ENCODE measurements at places on chromosomes 1 and 21.

DNA sequence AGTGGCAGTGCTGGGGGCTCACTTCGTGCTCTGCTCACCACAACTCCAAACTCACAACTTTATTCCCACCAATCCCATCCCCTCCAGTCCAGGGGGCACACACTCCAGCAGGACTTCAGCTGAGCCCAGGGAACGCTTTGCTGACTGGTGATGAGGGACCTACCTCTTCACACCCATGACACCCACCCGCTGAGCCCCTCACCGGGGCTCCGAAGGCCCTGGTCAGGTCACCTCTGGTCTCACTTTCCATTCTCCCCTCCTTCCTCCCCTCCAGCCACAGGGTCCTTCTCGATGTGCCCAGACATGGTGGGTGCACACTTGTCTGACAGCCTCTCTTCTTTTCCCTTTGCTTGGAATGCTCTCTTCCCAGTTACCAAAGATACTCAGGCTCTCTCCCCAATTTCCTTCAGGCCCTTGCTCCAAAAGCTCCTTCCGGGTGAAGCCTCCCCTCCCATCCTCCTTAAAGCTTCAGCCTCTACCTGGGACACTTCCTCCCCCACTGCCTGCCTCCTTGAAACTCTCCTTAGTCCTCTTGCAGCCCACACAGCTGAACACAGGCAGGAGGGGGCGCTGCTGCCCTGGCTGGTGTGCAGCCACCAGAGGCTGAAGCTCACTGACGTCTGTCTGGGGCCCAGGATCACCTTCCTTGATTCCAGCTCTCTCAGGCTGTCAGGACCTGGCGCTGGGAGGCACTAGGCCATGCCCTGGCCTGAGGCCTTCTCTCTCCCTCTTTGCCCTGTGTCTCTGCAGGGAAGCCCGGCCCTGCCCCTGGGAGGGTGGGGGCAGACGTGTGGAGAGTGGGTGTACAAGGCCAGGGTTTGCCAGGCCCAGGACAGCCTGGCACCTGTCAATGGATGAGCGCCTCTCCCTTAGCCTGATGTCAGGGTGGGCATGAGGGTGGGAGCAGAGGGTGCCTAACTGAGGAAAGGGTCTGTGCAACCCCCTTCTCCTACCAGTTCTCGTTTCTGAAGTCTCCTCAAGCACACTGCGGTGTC, 1.6 kb downstream of the KCNE1 start:
- peak; percentile 92 for DNase-seq

- DNase-seq = no peak
Observed at GRCh38 chr1:49307457-49307856, 530.8 kb upstream of the BEND5 start.

DNA sequence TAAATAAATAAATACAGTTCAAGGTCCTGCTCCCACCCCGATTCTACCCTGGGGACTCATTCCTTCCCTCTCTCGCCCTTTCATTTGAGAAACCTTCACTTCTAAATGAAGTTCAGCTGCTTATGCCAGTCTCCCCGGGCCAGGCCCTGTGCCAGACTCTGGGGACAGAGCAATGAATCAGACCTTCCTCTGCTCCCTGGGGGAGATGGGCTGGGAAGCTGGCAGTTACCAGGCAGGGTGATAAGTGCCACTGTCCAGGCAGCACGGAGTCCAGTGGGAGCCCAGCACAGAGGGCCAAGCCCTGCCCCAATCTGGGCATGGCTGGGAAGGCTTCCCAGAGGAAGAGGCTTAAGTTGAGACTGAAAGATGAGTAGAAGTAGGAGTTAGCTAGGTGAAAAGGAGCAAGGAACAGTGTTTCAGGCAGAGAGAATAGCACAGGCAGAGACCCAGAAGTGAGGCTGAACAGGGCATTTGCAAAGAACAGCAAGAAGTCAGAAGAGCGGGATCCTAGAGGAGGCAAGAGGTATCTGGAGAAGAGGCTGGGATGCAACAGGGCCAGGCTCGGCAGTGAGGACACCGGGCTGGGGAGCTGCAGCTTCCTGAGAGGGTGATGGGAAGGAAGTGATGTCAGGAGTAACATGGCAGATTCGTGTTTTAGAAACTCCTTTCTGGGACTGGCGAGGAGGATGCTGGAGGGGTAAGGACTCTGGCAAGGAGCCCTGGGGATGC, 13.5 kb downstream of the KCNQ4 start:
- no peak for DNase-seq

DNA sequence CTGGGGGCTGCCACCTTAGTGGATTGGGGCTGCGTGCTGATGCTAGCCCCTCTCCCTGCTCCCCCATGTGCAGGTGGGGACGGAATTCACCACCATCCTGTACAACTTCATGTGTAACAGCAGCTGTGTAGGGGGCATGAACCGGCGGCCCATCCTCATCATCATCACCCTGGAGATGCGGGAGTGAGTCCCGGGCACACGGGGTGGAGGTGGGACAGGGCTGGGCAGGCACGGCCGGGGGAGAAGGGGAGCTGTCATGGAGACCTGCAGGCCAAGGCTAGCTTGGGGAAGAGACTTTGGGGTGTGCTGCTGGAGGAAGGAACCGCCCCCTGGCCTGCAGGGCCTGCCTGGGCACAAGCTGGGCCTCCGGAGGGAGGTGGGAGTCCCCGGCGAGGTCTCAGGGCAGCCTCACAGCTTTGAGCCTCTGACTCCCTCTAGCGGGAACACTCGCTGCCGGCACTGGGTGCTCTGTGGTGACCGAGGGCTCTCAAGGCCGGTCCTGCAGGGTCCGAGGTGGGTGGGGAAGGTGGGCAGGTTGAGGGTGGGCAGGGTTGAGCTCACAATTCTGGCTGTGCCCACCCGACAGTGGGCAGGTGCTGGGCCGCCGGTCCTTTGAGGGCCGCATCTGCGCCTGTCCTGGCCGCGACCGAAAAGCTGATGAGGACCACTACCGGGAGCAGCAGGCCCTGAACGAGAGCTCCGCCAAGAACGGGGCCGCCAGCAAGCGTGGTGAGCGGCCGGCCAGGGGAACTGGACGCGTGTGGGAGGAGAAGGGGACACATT, 25.0 kb upstream of the CCDC27 start:
- peak; percentile 10 for DNase-seq

- DNase-seq = no peak
Observed at GRCh38 chr1:38424677-38425076, 378.1 kb upstream of the POU3F1 start.

DNA sequence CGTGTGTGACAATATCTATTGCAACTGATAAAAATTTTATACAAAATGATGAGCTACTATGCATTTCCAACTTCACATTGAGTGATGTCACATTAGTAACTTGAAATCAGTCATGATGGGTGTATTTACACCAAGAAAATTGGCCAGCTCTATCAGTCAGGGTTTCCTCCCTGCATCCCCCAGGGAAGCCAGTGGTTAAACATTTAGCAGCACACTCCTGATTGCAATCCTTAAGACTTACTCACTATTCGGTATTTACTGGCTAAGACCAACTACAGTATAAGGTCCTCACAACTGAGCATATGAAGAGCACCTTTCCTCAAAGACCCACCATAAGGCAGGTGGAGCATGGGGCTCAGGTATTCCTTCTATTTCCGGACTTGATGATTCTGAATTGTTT, 41.3 kb upstream of the PTGFRN start:
- no peak for DNase-seq

DNA sequence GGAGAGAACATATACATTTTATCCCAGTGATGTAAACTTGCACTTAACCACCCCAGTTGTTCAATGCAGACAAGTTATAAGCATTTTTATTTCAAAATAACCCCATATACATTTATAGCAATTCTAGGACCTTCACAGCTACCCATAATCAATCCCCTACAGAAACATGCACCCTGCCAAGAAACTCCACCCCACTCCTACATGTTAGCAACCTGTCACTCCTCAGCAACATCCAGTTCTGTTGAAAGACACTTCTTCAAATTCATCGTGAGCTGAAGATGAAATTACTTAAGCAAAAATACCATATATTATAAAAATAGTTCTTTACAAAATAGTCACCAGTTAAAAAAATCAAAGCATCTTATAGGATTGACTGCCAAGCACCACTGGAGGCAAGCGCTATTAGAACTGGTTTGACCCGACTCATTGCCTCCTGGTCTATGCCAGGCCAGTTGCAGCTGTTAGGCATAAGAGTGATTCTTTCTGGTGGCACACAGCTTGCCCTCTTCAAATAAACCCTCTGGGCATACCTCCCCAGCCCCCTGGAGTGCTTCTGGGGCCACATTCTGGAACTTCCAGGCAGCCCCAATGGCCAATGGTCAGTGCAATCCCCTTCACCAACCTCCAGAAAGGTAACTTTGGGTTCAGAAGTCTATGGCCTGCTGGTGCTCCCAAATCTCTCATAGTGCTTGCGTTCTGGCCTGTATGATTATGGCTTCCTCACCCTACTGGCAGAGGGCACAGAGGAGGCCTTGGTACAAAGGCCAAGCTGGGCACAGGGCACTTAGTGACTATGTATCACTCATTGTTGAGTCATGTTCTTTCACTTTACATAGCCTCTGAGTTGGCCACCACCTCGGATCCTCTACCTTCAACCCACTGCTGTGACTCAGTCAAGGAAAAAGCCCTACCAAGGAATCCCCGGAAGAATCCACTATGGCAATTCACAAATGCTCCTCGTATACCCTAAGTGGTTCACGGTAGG, 72.2 kb upstream of the RALGPS2 start:
- no peak for DNase-seq

DNA sequence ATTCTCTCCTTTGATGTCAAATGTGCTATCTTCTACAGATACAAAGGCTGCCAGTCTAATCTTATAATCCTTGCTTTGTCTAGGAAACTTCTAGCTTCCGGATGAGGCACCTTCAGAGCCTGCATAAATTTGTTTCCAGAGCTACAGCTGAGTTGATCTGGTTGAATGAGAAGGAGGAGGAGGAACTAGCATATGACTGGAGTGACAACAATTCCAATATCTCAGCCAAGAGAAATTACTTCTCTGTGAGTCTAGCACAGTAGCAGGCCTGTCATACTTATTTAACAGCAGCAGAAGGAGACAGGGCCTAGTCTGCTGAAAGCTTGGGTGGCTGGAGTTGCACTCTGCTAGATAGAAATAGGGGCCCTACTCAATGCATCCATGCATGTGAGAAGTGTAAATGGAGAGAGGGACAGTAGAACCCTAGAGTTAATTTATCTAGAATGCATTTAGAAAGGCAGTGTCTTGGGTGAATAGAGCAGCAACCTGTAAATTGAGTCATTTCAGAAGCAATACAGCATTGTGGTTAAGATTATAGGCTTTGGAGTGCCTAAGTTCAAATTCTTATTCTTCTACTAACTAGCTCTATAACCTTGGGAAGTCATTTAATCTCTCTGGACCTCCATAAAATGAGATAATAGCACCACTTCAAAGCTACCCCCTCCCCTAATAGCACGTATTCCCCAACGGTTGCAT, 89.0 kb downstream of the MACF1 start:
- DNase-seq = no peak

GRCh38 chr1:68542586-68542985, 45.7 kb upstream of the DEPDC1 start:
- DNase-seq = no peak

- no peak for DNase-seq
Observed at GRCh38 chr1:96887501-96887900, 165.9 kb downstream of the PTBP2 start.

GRCh38 chr1:17258758-17259130, 9.8 kb downstream of the PADI3 start:
- no peak for DNase-seq

DNA sequence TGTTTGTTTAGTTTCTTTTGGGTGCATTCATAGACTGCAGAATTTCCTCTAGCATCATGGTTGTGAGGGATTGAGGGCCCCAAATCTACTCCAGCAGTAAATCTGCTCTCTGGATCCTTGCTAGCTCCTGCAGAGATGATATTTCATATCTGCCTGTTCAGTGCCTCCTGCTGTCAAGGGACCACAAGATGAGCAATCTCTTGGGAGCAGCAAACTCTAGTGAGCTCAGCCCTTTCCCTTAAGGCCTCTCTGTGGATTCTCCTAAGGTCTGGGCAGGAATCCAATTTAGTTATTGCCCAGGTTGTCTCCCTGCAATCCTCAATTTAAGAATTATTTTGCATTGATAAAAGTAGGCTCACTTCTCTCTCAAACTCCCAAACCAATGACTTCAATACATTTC, 76.9 kb downstream of the RGS18 start:
- no peak for DNase-seq

GRCh38 chr1:43358121-43358745, 548 bp upstream of the CDC20 start:
- peak; percentile 79 for DNase-seq

DNA sequence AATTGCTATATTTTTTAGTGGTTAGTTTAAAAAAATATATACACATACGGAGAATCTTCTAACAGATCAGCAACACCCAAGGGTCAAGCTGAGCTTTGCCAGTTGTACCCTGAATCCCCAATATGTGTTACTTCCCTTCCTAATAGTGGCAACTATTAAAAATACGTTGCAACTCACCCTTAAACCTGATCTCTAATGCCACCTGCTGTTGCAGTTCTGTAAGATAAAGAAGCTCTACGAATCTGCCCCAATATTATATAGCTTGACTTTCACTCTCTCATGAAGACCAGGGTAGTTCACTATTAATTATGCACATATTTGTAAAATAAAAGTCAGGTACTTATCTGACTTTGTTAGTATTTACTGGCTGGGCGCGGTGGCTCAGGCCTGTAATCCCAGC, 58.4 kb downstream of the ASH1L start:
- DNase-seq = peak; percentile 39

GRCh38 chr1:169047074-169047473, 59.4 kb upstream of the ATP1B1 start:
- DNase-seq = peak; percentile 56

GRCh38 chr1:230065571-230065970, 1.5 kb upstream of the GALNT2 start:
- DNase-seq = no peak

- no peak for DNase-seq
Observed at GRCh38 chr1:167532964-167533824, 14.9 kb upstream of the CD247 start.

DNA sequence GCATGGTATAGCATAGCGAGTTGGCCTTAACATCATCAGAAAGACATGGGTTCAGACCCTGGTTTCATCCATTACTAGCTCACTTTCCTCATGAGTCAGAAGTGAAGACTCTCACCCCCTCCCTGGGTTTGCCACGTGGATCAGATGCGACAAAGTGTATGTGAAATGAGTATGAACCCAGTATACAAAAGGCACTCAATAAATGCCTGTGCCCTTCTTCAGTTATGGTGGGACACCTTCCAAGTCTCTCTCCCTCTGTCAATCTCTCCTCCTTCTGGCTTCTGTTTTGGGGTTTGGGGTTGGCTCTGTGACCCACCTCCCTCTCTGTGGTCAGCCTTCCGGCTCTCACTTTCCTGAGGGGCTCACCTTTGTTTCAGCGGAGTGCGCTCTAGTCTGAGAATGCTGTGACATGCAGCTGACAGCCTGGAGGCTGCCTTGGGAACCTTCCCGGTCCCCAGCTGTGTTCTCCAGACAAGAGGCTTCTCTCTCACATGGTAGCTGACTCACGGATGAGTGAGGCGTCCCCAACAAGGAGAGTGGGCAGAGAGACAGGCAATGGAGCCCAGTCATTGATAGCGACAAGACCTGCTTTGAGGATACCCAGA, 155.0 kb upstream of the EDN2 start:
- DNase-seq = no peak

- DNase-seq = no peak
Observed at GRCh38 chr1:107940017-107940577, 24.9 kb downstream of the VAV3 start.

- DNase-seq = no peak
Observed at GRCh38 chr1:66154394-66154793, 361.7 kb downstream of the PDE4B start.

- DNase-seq = no peak
Observed at GRCh38 chr1:152725261-152725660, 17.3 kb downstream of the LCE4A start.

- DNase-seq = peak; percentile 71
Observed at GRCh38 chr1:155091071-155092051, 12.7 kb downstream of the EFNA3 start.

- no peak for DNase-seq
Observed at GRCh38 chr1:119160866-119161265, 20.4 kb upstream of the WARS2 start.
